ENCODE measurements at places on chromosomes 3 and 15. TPM values are rescaled to one million over a fixed set of nuclear protein-coding genes. Genes with fewer than 3 reads are reported as not detected.

The TPM1 gene
- total RNA-seq: 10.1 TPM

GRCh38 chr15:51316636-51317035 lies 21.8 kb downstream of the CYP19A1 start:
- DNase-seq: no peak
- no peak overlapping the region for H3K4me3 ChIP-seq
- no peak overlapping the region for H3K27ac ChIP-seq
- no peaks in the 10 kb centered on the region for H3K36me3 ChIP-seq
- peaks cover 5% of the 10 kb centered on the region for H3K27me3 ChIP-seq

DNA sequence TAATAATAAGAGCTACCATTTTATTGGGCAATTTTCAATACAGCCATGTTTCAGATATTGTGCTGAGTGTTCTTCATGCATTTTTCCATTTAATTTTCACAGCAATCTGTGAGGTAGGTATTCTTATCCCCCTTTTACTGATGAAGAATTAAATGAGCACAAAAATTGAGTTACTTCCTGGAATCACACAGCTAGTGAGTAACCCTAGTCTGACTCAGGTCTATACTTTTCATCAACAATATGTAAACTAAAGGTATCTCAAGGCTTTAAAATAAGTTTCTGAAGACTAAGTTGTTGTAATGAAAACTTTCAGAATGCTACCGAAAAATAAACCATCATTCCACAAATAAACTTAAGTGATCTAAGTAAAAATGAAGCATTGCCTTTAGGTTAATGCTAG lies 22.3 kb downstream of the HACD2 start:
- no peak for DNase-seq
- peaks cover 8% of the 10 kb centered on the region for H3K4me1 ChIP-seq
- H3K27me3 ChIP-seq: no peaks in the 10 kb centered on the region
- no peak overlapping the region for H3K27ac ChIP-seq
- peaks cover 7% of the 10 kb centered on the region for H3K36me3 ChIP-seq

GRCh38 chr3:108946292-108947285 lies 7.1 kb downstream of the GUCA1C start:
- no peak overlapping the region for H3K4me3 ChIP-seq
- H3K27me3 ChIP-seq: peaks cover 13% of the 10 kb centered on the region
- no peak overlapping the region for H3K27ac ChIP-seq
- DNase-seq: no peak
- H3K36me3 ChIP-seq: no peaks in the 10 kb centered on the region

DNA sequence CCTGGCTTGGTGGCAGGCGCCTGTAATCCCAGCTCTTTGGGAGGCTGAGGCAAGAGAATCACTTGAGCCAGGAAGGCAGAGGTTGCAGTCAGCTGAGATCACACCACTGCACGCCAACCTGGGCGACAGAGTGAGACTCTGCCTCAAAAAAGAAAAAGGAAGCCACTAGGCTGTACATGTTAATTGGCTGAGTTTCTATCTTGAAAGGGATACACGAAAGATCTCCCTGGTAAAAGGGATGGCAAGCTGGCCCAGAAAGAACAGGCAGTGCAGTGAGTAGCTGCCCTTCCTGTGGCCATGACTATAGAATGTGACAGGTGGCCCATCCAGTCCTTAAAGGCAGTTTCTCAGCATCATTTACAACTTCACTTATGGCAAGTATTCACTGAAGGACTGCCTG lies 12.3 kb downstream of the LRIG1 start:
- H3K36me3 ChIP-seq: peaks cover 33% of the 10 kb centered on the region
- H3K4me3 ChIP-seq: peak overlapping the region; percentile 56
- H3K27me3 ChIP-seq: no peaks in the 10 kb centered on the region
- peaks cover 81% of the 10 kb centered on the region for H3K4me1 ChIP-seq

DNA sequence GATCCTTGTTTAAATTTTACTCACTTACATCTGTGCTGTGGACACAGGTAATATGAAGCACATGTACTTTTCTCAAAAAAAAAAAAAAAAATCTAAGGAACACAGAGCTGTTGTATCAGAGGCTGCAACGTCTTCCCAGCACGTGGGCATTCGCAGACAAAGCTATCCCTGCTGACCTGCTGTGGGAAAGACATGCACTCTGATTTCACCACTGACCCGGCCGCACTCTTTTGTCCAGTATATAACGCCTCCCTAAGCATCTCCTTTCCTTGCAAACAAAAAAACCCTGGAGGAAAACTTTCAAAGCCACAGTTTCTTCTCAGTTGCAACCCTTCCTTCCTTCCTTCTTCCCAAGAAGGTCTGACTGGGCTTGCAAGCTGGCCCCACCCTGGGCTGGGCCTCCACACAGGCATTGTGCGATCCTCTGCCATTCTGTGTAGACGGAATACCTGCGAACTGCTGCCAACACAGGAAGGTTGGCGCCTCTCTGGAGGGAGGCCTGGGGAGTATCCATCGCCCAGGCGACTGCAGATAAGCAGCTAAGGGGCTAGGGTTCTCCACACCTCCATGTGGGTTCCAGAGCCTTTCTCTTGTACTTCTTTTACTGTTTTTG lies 50.8 kb downstream of the SLC12A8 start:
- no peak overlapping the region for H3K4me3 ChIP-seq
- no peaks in the 10 kb centered on the region for H3K36me3 ChIP-seq
- no peaks in the 10 kb centered on the region for H3K4me1 ChIP-seq

DNA sequence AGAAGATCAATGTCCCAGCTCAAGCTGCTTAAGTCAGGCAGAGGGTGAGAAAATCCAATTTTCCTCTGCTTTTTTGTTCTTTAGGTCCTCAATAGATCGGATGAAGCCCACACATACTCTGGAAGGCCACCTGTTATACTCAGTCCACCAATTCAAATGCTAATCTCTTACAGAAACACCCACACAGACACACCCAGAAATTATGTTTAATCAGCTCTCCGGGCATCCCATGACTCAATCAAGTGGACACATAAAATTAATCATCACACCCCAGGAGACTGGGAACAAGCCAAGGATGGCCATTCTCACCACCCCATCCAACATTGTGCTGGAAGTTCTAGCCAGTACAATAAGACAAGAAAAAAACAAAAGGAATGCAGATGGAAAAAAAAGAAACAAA lies 67.8 kb upstream of the SLC24A5 start:
- no peak for DNase-seq
- no peak overlapping the region for H3K4me3 ChIP-seq
- no peak overlapping the region for H3K27ac ChIP-seq
- H3K36me3 ChIP-seq: no peaks in the 10 kb centered on the region
- H3K4me1 ChIP-seq: no peaks in the 10 kb centered on the region
- H3K27me3 ChIP-seq: no peaks in the 10 kb centered on the region

DNA sequence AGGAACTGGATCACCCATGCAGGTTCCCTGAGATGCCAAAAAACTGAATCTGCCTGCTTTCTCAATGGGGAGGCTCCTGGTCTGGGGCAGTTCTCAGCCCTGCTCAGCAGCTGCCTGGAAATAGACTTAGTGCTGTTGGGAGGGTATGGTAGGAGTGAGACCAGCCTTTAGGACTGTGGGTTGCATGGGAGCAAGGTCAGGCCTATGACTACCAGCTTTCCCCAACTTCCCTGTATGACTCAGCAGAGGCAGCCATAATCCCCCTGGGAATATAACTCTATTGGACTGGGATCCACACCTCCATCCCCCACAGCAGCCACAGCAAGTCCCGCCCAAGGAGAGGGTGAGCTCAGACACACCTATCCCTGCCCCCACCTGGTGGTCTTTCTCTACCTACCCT lies 87.0 kb downstream of the CFAP44 start:
- no peaks in the 10 kb centered on the region for H3K36me3 ChIP-seq
- H3K27ac ChIP-seq: no peak overlapping the region

GRCh38 chr3:194312743-194313281 lies 38.3 kb downstream of the CPN2 start:
- peak overlapping the region; percentile 38 for H3K4me3 ChIP-seq
- H3K27me3 ChIP-seq: peaks cover 9% of the 10 kb centered on the region
- no peaks in the 10 kb centered on the region for H3K36me3 ChIP-seq
- DNase-seq: no peak
- peaks cover 55% of the 10 kb centered on the region for H3K4me1 ChIP-seq

GRCh38 chr3:117898722-117899522 lies 1135.7 kb downstream of the IGSF11 start:
- H3K27ac ChIP-seq: no peak overlapping the region
- DNase-seq: no peak
- H3K4me3 ChIP-seq: no peak overlapping the region

The KIF9 gene
- 3.6 TPM for total RNA-seq

GRCh38 chr3:81790117-81790516 lies 28.7 kb upstream of the GBE1 start:
- peaks cover 3% of the 10 kb centered on the region for H3K27me3 ChIP-seq
- H3K36me3 ChIP-seq: no peaks in the 10 kb centered on the region
- no peak for DNase-seq
- no peak overlapping the region for H3K4me3 ChIP-seq

The WDR49 gene
- total RNA-seq: 0.09 TPM

The IL20RB gene
- total RNA-seq: 1.5 TPM

DNA sequence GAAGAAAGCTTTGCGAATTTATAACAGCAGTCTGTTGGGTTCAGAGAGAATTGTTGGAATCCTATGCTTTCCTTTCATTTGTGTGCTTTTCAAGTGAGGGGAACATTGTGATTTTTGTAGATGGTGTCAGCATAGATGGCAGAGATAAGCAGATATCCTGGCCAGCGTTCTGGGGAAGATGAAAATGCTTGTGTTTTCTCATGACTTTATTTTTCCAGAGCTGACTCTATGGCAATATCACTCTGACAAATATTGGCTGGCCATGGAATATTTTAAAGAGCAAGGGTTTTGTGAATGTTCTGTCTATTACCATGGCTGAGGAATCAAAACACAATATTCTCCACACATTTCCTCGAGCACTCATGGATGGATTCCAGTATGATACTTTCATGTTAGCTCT lies 108.8 kb downstream of the MITF start:
- no peak overlapping the region for H3K4me3 ChIP-seq
- no peaks in the 10 kb centered on the region for H3K4me1 ChIP-seq
- H3K27me3 ChIP-seq: no peaks in the 10 kb centered on the region
- H3K36me3 ChIP-seq: no peaks in the 10 kb centered on the region
- peak; percentile 16 for DNase-seq

DNA sequence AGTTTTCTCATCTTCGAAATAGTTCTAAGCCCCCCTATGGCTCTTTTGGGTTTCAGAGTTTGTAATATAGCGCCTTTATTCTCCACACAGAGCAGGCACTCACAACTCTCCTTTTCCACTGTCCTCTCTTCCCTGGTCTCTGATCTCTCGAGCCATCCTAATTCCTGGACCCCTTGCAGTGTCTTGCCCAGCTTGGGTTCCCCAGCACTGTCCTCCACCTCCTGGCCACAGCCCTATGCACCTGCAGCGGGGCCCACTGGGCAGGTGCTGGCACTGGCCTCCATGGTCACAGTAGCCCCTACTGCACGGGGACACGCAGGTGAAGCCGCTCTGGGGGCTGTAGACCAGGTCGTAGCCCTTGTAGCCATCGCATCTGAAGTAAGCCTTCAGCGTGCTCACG lies 27.9 kb downstream of the MUC20 start:
- DNase-seq: no peak
- H3K4me3 ChIP-seq: peak overlapping the region; percentile 42
- H3K27ac ChIP-seq: peak overlapping the region; percentile 49
- H3K36me3 ChIP-seq: no peaks in the 10 kb centered on the region
- H3K27me3 ChIP-seq: peaks cover 6% of the 10 kb centered on the region
- H3K4me1 ChIP-seq: peaks cover 13% of the 10 kb centered on the region

GRCh38 chr3:44682182-44682896 lies 30.1 kb upstream of the ZNF502 start:
- peaks cover 8% of the 10 kb centered on the region for H3K36me3 ChIP-seq
- H3K27me3 ChIP-seq: peaks cover 7% of the 10 kb centered on the region
- DNase-seq: no peak
- H3K27ac ChIP-seq: no peak overlapping the region
- peaks cover 6% of the 10 kb centered on the region for H3K4me1 ChIP-seq

GRCh38 chr3:127488141-127488672 lies 102.3 kb downstream of the TPRA1 start:
- H3K4me1 ChIP-seq: peaks cover 18% of the 10 kb centered on the region
- no peak overlapping the region for H3K27ac ChIP-seq
- H3K27me3 ChIP-seq: peaks cover 12% of the 10 kb centered on the region
- no peak for DNase-seq

- no peak for DNase-seq
- no peaks in the 10 kb centered on the region for H3K36me3 ChIP-seq
- peaks cover 29% of the 10 kb centered on the region for H3K27me3 ChIP-seq
- H3K4me3 ChIP-seq: no peak overlapping the region
- no peaks in the 10 kb centered on the region for H3K4me1 ChIP-seq
Observed at GRCh38 chr3:126137490-126138130, 42.8 kb downstream of the ALDH1L1 start.

DNA sequence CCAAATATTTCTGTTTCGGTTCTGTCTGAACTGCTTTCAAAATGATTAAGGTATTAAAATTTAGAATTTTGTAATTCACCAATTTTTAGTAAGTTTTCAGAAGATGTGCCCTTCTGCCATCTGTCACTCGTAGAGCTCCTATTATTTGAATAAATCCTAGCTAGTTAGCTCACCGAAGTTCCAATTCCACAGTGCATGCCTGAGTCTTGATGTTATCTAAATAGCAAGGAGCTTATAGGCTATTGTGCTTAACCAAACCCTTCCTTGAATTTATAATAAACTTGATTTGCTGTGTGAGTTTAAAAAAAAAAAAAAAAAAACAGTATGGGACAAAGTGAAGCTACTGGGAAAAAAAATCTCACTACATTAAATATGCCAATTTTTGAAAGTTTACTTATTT lies 18.7 kb downstream of the ATP13A3 start:
- peaks cover 4% of the 10 kb centered on the region for H3K36me3 ChIP-seq
- peaks cover 21% of the 10 kb centered on the region for H3K4me1 ChIP-seq
- no peak overlapping the region for H3K4me3 ChIP-seq
- no peaks in the 10 kb centered on the region for H3K27me3 ChIP-seq

DNA sequence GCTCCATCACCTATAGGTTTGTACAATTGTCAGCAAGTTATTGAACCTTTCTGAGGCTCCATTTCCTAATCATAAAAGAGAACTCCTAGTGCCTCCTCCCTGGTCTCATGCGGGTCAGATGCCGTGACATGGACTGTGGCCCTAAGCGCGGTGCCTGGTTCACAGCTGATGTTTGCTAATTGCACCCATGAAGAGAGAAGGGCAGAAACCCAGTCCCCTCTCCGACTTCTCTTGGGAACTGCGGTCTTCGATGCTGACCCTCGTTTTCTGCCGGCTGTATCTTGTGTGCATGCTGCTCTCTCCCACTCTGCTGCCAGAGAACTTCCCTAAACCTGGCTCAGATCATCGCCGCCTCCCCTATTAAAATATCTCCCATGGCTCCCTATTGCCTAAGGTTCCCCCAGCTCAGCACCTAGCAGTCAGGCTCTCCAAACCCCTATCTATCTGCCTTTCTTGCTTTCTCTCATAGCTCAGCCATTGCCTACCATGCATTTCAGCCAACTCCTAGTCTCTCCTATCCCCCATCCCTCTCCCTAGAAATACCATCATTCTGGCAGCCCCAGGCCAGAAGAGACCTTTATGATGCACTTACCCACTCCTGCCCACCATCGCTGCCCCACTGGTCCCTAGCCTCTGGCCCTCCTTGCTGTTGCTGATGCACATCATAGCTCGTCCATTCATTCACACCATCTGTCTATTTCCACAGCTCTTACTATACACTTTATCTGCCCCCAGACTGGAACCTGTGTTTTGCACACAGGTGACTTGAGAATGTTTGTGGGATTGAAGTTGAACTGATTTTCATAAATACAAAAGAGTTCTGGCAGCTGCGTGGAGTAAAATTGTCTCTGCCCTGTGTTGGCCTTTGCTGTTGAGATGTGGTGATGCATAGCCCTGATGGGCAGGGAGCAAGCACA lies 6.6 kb downstream of the ISG20 start:
- H3K27ac ChIP-seq: peak overlapping the region; percentile 53
- no peaks in the 10 kb centered on the region for H3K27me3 ChIP-seq
- H3K4me3 ChIP-seq: no peak overlapping the region
- DNase-seq: no peak

The BSN gene
- total RNA-seq: 0.09 TPM

GRCh38 chr15:60681353-60681752 lies 202.4 kb upstream of the ICE2 start:
- H3K27ac ChIP-seq: no peak overlapping the region
- H3K36me3 ChIP-seq: no peaks in the 10 kb centered on the region
- no peaks in the 10 kb centered on the region for H3K27me3 ChIP-seq

Data from activated CD4-positive, alpha-beta T cell treated with anti-CD3 and anti-CD28 coated beads, Interleukin-2, amount 10 ng/mL, durations not matched to agents 24 days and 14 days (primary cell).